Inflammatory macrophage treated with lipopolysaccharide for 1 hour (primary cell): ENCODE measurements at places on chromosomes 4 and X.

DNA sequence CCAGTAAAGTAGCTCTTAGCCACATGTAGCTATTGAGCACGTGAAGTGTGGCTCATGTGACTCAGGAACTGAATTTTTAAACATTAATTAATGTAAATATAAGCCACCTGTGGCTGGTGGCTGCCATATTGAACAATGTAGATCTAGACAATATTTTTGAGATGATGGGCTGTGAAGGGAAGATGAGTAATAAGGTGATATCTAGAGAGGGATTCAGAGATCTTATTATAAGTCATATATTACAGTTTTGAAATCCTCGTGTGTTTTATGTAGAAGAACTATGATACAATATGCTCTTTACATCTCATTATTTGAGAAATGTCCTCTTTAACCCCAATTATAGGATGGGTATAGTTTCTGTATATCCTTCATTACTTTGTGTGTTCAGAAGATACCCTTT, 5.6 kb downstream of the GAR1 start:
- no peak for DNase-seq

- DNase-seq = no peak
Observed at GRCh38 chrX:154828016-154828408, 6.5 kb downstream of the SMIM9 start.

DNA sequence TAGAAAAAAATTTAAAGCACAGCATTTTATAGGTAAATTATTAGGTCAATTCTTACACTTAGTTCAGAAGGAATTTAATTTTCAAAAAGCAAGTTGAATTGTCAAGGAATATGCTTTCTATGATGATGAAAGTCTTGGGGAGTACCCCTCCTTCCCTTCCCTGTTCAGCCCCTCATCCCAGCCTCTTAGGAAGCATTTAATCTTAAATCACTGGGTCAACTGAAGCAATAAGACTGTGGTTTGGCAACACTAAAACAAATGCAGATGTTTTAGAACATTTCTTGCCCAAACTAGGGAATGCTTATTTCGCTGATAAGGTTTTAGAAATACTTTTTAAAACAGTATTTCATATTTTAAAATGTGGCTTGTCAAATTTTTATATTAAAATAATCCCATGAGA, 19.1 kb upstream of the ARSJ start:
- no peak for DNase-seq

GRCh38 chrX:44432641-44433040, 89.2 kb upstream of the EFHC2 start:
- DNase-seq = no peak

GRCh38 chr4:6191448-6192130, 8.8 kb downstream of the JAKMIP1 start:
- no peak for DNase-seq

- DNase-seq = no peak
Observed at GRCh38 chr4:135741583-135741982, 1540.0 kb upstream of the PABPC4L start.

- DNase-seq = no peak
Observed at GRCh38 chr4:154492288-154492687, 689 bp upstream of the DCHS2 start.

DNA sequence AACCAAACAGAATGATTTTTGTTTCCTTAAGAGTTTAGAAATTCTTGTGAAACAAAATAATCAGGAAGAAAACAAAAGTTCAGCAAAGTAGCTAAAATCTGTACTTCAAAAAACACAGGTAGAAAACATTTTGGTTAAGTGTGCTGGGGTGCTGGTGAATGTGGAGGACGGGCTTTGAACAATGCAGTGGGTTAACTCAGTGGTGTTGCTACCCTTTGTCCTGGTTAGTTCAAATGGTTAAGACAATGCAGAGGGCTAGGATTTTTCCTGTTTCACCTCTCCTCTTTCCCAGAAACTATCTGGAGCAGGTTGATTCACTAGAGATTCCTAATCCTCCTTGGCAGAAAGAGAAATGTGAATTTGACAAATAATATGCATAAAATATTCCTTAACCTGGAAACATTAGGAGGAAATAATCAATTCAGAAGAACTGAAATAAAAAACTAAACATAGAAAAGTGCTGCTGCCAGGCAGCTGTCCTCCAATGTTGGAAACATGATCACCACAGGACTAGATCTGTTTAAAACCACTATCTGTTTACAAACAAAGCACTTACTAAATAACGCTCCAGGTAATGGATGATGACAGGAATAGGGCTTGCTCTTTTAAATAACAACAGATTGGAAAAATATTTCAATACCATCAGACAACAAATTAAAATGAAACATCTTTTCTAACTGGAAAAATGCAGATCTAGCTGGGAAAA, 148.9 kb downstream of the MAML3 start:
- DNase-seq = no peak

GRCh38 chr4:128751354-128751753, 58.1 kb upstream of the JADE1 start:
- no peak for DNase-seq

GRCh38 chr4:141739636-141740035, 103.3 kb downstream of the IL15 start:
- no peak for DNase-seq

DNA sequence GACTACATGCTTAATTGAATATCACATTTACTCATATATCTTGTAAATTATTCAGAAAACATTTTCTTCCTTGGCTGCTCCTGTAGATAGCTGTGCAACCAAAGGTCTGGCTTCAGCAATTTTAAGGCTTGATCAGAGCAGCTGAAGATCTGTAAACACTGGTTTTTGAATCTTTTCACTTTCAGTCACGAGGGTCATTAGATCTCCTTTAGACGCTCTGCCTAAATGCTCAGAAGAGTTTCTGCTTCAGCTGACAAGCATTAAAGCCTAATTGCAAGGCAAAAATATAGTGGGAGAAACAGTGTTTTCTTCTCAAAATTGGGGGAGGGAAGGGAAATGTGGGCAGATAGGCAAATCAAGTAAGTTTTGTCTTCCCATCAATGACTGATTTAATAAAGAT, 25.7 kb downstream of the TRPC5 start:
- no peak for DNase-seq
